ENCODE measurements at places on chromosomes 3 and 15.
A peak's percentile ranks its signal among the peaks of the same experiment; 100 is the strongest.

DNA sequence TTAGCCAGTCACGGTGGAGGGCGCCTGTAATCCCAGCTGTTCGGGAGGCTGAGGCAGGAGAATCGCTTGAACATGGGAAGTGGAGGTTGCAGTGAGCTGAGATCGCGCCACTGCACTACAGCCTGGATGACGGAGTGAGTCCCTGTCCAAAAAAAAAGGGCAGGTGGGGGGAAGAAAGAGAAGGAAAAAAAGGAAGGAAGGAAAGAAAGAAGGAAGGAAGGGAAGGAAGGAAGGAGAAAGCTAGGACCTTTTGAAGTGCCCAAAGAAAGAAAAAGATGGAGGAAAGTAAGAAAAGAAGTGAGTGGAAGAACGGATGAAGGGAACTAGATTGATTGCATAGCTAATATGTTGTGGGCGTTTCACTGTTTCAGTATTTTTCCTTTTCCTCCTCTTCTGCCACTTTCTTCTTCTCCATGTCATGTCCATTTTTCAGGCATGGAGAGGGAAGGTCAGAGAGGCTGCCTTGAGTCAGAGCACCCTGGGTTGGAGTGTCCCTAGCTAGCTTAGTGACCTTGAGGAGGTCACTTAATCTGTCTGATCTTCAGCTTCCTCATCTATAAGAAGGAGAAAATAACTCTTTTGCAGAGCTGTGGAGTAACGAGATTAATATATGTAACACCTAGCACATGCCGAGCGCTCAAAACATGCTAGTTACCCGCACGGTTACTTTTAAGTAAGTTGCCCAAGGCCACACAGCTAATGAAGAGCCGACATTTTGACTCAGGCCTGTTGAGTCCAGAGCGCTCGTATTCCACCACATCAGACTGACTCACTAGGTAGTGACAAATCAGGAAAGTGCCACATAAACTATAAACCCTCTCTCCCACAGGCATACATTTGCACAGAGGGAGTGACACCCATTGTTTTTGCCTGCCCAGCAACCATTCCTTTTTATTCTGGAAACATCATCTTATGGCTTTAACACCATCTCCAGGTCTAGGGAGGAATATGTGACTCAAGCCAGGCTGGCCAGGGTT lies 42.2 kb downstream of the BHLHE40 start:
- DNase-seq = no peak

- no peak for DNase-seq
Observed at GRCh38 chr3:28388978-28389377, 40.4 kb upstream of the AZI2 start.

DNA sequence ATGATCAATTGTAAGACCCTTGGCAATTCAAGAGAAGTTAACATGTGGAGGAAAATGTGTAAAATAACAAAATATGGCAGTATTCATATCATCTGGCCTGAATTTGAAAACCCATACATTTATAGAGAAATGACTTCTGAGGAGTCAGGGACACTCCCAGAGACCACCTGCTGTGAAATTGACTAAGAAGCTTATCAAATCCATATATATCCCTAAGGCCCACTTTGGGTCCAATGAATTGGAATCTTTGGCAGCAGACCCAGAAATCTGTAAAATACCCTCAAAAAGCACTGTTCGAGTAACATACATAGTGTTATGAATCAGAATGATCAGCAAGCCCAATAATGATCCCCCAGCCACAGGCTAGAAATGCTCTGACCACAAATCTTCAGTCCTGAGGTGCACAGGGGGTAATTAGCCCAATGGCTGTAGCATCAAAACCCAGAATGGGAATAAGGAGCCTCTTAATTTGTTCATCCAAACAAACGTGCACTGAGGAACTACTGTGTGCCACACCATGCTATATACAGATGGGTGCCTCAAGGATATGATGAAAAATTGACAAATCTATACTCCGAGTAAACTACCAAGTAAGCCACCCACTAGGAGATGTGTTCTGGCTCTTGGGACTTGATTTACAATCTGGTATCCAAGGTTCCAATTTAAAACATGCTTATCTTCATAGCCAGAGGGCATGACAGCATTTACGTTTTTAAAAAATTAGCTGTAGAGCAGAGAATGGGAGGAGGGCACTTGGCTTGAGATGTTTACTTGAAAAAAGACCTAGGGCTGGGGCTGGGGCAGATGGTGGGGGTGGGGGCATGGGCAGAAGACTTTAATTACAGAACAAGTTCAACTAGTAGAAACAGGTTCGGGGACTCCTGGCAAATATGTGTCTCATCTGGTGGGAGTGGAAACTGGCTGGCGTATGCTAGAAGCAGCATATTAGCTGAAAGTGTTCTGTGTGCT lies 9.1 kb upstream of the ARHGEF3 start:
- DNase-seq = no peak

DNA sequence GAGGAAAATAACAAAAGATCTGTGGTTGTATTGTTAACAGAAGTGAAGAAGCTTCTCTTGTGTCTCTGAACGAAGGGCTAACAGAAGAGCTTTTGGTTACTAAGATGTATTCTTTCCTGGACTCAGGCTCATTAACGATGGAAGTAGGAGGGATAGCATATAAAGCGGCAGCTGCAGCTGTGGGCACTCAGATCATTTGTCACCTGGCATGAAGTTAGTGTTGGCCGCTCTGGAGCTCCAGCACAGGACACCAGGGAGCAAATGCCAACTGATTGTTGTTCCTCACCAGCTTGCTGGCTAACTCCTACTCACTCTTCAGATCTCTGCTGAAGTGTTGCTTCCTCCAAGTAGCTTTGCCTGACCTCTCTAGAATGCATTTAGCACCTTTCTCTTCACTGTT lies 15.5 kb upstream of the SLITRK3 start:
- DNase-seq = no peak

DNA sequence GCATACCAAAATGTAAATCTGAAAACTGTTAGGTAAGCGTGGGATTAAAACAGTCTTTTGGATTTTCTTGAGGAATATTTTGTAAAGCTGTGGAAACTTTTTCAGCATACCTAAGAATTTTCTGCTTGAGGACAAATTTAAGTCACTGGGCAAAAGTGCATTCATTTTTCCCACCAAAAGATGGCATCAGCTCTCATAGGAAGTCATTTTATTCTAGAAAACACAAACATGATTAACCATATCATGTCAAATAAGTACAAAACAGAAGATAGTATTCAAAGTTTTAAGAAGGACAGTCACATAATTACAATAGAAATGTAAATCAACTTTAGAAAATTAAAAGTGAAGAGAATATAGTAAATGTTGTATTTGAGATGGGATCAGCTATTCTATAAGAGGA lies 63.5 kb downstream of the SLC49A4 start:
- no peak for DNase-seq

- DNase-seq = peak; percentile 83
Observed at GRCh38 chr3:146469150-146470017, at the start of gene PLSCR2. PLSCR2 (minus strand) TSS chr3:146469561; CDS start chr3:146459904, 9,657 bp downstream.

GRCh38 chr3:133364704-133365103 lies 35.2 kb upstream of the BFSP2 start:
- no peak for DNase-seq

DNA sequence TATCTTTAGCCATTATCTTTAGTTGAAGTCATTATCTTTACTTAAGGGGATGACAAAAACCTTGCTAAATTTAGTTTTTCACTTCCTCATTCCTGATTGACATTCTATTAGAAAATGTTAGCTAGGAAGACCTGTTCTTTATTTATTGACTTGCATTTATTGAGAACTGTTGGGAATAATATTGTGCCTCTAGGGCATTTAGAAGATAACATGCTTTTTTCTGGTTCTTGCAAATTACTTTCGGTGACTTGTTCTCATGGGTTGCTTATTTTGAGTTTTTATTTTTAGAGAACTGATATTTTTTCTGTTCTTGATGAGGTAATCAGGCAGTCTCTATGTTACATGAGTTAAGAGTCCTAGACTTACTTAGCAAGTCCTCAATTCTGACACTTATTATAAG lies 48.3 kb upstream of the CTDSPL start:
- DNase-seq = no peak

DNA sequence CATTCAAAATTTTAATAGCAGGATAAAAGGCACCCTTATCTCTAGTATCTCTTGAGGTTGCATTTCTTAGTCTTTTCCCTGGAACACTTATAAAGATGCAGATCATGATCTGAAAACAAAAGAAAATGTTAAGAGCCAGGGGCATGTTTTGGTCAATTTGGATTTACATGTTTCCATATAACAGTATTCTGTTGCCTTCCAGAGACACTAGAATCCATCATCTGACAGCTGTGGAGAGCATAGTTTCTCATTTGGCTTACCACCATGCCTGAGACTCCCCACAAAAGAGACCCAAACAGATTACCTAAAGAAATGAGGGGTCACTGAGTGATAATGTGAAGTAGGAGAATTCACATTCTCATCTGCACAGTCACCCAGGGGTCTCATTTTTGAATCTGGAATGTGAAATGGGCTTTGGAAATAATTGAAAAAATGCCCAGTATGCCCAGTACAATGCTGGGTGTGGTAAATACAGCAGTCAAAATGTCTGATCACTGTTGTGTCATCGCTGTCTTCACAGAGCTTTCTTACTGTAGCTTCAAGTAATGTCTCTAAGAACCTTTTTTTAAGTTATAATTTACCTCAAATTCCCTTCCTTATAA lies 79.9 kb upstream of the ZBTB20 start:
- no peak for DNase-seq

GRCh38 chr3:121545049-121545573 lies 677 bp downstream of the POLQ start:
- DNase-seq = no peak

DNA sequence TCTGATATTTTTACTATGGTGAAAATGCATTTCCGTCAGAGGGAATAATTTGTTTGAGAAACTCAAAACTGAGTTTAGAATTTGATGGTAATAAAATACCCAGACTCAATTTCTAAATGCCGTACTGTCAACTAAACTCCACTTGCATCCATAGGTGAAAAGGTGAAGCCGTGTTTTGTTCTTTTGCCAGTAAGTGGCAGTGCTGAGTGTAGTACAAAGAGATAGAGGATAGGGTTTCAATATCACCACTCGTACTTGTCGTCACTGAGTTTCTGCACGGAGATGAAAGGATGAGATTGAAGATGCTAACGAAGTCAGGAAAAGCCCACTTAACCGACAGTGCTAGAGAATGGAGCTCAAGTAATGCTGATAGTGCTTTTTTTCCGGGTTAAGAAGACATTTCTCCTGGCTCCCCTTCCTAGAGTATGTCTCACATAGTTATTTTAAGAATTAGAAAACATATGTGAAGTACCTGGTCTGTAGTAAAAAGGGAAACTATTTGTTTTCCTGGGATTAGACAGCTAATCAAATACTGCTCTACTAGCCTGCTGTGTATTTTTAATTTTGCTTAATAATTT lies 345.1 kb downstream of the IL5RA start:
- no peak for DNase-seq

DNA sequence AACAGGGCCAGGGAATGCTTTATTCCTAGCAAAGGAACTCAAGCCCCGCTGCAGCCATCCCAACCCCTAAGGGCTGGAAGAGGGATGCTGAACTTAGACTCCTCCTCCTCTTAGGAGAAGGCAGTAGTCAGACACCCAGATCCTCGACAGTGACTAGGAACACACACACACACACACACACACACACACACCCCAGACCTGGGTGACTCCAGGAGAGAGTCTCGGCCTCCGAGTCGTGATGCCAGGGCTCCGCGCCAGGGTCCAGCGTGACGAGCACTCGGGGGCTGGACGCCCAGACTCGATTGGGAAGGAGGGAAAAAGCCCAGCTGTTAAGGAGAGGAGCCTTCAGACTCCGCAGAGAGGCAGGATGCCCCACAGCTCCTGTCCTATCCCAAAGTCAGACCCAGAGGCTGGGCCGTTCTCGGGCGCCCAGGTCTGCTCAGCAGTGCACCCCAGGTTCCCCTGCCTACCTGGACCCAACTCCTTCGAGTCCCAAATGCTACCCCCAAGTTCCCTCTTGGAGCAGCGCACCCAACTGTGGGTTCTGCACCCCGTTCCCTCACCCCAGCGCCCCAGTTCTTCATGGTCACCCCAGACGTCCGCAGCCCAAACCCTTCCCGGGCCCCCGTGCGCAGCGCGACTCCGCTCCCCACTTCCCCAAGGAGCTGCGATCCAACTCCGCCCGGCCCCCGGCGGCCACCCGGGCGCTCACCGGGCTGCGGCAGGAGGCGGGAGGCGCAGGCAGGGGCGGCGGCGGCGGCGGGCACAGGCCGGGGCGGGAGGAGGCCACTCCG lies 421 bp downstream of the BMF start:
- DNase-seq = no peak

DNA sequence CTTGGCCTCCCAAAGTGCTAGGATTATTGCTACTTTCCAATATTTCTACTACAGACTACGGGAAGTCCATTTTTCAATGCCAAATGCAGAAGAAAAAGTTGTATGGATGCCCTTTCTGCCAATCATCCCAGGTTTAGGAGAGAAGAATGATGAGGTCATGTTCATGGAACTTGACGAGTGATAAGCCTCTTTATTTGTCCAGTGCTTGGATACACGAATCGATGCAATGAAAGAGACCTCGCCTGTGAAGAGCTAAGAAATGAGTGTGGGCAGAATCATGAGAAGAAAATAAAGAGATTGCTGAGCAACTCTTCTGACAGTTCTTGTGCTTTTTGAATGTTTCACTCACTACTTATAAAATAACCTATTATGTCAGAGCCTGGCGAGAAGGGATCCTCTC lies 996 bp upstream of the SLC28A1 start:
- DNase-seq = no peak

- no peak for DNase-seq
Observed at GRCh38 chr15:77369168-77369567, 50.7 kb downstream of the PEAK1 start.

DNA sequence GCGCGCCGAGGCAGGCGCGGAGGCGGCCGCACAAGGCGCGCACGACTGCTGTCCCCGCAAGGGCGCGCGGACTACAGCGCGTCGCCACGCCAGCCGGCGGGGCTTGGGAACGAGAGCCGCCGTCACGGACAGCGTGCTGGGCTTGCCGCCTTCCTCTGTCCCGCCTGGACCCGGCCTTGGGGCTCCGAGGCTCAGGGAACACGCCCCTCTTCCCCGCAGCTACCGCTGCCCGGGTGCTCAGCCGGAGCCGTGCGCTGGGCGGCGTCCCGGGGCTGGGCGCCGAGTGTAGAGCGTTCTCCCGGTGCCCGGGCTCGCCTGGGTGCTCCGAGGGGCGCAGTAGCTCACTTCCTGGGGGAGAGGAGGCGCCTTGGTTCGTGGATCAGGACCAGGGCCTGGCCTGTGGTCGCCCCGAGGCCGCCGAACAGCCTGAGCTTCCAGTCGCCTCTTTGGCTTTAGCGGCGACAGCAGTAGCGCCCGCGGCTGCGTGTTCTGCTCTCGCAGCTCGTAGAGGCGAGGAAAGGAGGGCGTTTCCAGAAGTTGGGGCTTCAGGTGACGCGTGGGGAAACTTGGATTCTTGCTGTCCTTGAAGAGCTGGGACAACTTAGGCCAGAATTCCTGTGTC lies 226.7 kb upstream of the C2CD4B start:
- peak; percentile 27 for DNase-seq
